H4 (cell line): ENCODE measurements at places on chromosomes 16 and 17. TPM values are rescaled to one million over a fixed set of nuclear protein-coding genes. Genes with fewer than 3 reads are reported as not detected.

KCNH4 gene
- total RNA-seq, result 0.06 TPM in 1 of 2 replicates, not detected in the other

KRT28 gene
- not detected in 2 replicates for total RNA-seq

KCNH6 gene
- not detected in 2 replicates for total RNA-seq

RNF213 gene
- total RNA-seq, result 56.6 and 65.7 TPM in 2 replicates

CEP95 gene
- total RNA-seq, result 23.3 and 24.6 TPM in 2 replicates
